ENCODE measurements at places on chromosomes 6 and 20.

- DNase-seq, result no peak
These were observed 18.9 kb downstream of the COL20A1 start for GRCh38 chr20:63311833-63312243.

- DNase-seq, result no peak
These were observed 21.1 kb downstream of the SNX5 start for GRCh38 chr20:17947474-17947815.

GRCh38 chr6:24667378-24667803 is 514 bp downstream of the ACOT13 start:
- DNase-seq, result no peak

GRCh38 chr6:114144887-114145851 is 174.2 kb upstream of the HDAC2 start:
- peak; percentile 80 for DNase-seq

GRCh38 chr20:16245879-16246278 is 327.4 kb downstream of the KIF16B start:
- DNase-seq, result peak; percentile 50

DNA sequence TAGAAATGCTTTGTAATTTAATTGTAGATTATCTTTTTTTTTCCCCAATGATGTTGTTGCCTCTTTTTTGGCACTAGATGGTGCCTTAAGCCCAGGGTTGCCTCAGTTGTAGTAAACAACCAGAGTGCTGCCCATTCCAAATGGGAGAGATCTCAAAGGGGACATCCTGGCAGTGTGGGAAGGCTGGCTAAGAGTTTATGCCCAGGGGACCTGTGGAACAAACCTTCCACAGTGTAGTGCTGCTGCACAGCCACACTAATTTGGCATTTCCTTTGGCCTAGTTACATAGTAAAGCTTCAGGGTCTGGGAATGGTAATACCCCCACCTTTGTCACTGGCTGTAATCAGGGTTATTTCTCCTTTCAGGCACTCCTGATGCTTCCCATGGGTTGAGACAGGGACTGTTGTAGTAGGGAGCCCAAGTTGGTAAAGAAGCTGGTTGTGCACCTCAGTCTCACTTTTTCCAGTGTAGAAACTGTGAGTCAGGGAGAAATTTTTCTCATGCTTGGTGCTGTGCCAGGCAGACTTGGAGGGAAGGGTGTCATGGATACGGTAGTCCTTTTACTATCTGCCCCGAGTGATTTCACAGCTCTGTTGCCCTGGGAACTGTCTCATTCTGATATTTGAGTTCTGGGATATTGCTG is 177.8 kb upstream of the ECI2 start:
- DNase-seq, result peak; percentile 71

- DNase-seq, result no peak
These were observed 289.9 kb downstream of the BTBD9 start for GRCh38 chr6:38349795-38350194.

GRCh38 chr6:127249621-127250020 is 17.0 kb upstream of the RNF146 start:
- no peak for DNase-seq

GRCh38 chr6:9370480-9370879 is 935.1 kb upstream of the SLC35B3 start:
- DNase-seq, result no peak

DNA sequence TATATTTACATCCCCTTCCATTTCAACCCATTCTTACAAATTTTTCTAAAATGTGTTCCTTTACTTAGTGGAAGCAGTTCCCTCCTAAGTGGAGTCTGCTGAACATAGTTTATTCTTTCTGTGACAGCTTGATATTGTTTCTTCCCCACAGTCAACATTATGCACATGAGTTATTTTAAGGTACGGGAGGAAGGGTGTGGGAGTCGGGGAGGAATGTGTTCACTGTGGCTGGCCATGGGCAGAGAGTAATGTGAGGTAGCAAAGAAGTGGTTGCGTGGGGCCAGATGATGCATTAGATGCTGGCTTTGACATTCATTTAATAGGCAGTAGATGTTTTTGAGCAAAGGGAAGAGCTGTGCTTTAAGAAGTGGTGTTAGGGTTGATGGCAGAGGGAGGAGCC is 98.5 kb downstream of the ARMC2 start:
- no peak for DNase-seq

- DNase-seq, result no peak
These were observed 69.2 kb upstream of the TBC1D7 start for GRCh38 chr6:13397359-13398068.

DNA sequence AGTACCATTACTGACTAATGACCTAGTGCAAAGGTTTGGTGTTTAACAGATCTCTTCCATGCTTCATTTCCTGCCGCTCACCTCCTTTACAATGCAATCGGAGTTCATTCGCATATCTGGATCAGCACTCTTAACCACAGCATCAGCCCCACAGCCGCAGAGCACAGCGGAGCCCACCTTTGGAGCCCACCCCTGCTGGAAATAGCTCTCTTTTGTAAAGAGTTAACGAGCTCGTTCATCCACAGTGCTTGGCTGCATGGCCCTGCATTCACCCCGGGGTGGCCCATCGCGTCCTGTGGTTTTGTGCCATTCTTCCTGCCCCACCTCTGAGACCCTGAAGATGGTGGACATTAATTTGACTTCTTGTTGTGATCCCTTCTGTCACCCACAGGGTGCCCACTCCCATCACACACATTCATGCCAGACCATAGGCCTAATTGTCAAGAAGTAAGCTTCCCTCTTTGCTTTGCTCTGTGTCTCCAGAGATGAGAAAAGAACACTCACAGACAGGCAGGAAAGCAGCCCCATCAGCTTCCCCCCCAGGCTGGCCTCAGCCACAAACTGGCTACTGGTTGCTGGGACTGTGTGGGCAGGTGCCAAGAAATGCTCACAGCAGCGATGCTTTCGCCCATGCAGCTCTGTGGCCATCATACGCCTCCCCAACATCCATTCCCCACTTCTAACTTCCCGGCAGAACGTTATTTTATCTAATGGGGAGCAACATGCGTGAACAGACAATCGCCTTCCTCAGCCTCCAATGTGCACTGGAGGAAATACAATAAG is 167.0 kb downstream of the LRFN2 start:
- no peak for DNase-seq

DNA sequence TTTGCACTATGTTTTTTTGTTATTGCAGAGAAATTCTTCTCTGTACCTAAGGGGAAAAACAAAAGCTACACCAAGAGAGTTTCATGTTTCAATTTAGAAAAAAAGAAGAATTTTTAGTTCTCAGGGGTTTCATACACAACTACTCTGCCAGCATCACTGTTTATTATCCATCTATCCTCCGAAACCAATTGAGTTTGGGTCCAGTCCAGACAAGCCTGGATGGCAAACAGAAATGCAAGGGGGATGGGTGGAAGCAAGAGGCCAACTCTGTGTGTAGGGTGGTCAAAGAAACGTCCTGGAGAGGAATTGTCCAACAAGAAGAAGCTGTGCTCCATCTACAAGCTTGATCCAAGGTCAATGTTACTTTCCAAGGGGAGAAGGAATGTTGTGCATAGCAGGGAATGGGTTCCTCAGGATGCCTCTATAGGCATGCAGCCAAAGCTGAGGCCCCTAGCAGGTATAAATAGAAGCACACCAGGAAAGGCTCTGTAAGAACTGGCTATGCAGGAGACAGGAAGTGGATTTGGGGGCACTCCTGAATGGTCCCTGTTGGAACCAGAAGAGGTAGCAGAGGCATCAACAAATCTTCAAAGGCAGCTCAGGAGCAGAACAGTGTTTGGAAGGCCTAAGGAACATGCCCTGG is 64.4 kb downstream of the FILIP1 start:
- DNase-seq, result no peak

DNA sequence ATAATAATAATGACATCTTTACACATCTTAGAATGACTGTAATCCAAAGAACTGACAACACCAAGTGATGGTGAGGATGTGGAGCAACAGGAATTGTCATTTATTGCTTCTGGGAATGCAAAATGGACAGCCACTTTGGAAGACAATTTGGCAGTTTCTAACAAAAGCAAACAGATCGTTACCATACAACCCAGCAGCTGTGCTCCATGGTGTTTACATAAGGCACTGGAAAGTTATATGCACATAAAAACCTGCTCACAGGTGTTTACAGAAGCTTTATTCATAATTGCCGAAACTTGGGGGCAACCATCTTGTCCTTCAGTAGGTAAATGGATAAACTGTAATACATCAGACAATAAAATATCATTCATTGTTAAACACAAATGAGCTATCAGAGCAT is 18.3 kb upstream of the ASF1A start:
- DNase-seq, result no peak

- DNase-seq, result no peak
These were observed 7.7 kb upstream of the AIF1 start for GRCh38 chr6:31607317-31607716.

GRCh38 chr6:42278131-42278853 is 60.6 kb upstream of the MRPS10 start:
- DNase-seq, result no peak

GRCh38 chr6:14505401-14505800 is 387.8 kb downstream of the CD83 start:
- DNase-seq, result no peak

- no peak for DNase-seq
These were observed 202.6 kb downstream of the DTNBP1 start for GRCh38 chr6:15460110-15460727.

DNA sequence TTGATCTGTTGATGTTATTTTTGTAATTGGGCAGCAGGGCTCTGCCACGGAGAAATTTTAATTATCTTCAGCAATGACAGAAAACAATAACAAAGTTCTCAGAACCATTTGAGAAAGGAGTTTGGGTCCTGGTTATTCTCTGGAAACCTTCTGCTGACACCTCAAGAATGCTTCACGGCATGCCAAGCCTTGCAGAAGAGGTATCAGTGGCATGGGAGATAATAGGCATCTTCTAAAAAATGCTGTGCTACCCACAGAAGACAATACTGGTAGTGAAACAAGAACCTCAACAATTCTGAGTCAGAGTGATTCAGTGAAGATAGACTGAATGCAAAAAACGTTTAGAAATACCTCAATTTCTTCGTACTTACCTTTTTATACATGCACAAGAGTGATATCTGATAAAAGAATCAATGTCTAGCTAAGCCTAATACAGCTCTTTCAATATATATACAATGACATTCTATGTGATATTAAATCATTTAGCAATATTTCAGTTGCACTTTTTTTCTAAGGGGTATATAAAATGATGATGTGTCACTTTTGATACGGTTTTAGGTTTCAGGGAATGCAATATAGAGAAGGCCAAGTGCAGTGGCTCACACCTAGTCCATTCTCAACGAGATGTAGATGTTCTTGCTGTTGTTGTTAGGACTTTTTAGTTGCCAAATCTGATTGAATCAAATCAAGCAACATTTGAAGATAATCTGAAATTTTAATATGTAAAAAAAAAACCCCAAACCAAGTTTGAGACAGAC is 110.4 kb upstream of the COL21A1 start:
- DNase-seq, result peak; percentile 65

DNA sequence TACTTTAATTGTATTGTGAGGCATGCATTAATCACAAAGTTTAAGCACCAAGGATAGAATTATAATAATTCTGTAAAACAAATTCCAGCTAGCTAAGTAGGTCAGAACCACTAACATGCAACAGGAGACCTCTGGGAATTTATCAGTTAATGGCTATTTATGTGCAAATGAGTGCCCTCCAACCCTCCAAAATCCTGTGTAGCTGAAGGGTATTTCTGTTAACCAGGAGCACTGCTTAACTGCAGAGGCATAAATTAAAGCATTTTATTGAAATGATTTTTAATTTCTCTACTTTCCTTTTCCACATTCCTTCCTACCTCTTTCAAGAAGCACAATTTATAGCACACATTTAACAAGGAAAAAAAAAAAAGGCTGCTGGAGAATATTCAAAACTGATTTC is 77.0 kb downstream of the MMS22L start:
- DNase-seq, result no peak

DNA sequence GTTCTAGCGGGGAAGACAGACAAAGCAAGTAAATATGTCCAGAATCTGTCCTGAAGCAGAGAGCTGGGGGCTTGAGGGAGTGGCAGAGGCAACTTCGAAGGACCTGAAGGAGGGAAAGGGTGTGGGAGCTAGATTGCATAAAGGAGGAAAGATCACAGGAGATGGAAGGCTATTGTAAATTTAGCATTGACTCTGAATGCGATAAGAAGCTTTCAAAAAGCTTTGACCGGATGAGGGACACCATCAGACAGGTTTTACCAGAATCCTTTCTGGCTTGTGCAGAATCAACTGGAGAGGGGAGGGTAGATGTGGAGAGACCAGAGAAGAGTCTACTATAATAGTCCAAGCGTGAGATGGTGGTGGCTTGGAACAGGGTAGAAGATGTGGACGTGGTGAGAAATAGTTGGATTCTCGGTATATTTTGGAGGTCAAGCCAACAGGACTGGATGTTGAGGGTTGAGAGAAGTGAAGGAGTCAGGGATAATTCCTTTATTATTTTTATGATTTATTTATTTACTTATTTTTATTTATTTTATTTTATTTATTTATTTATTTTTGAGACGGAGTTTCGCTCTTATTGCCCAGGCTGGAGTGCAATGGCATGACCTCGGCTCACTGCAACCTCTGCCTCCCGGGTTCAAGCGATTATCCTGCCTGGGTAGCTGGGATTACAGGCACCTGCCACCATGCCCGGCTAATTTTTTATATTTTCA is 19.9 kb upstream of the RIPOR3 start:
- peak; percentile 83 for DNase-seq

DNA sequence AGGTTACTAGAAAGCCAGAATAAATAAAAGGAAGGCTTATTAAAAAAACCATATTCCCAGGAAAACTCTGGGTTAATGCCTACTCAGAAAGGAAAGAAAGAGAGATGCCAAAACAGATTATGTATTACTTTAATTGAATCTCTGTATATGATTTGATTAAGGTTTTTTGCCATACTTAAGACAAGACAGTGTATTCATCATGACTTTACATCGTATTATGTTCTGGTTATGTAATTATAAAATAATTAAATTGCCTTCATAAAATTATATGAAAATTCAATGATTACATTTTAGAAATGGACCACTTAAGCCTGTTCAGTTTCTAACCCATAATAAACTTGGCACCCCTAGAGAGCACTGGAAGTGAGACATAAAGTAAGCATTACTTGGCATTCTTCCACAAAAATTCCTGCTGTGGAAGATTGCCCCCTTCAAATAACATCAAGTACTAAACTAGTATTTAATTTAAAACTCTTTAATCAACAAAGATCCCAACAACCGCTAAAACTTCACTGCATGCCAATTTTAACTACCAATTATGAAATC is 20.8 kb upstream of the IBTK start:
- DNase-seq, result no peak

GRCh38 chr6:148383658-148384368 is 41.2 kb downstream of the SASH1 start:
- DNase-seq, result no peak

GRCh38 chr6:158230967-158231550 is 62.9 kb downstream of the GTF2H5 start:
- DNase-seq, result no peak

GRCh38 chr20:54843865-54844264 is 368.5 kb downstream of the DOK5 start:
- no peak for DNase-seq
